ENCODE measurements at places on chromosomes 7 and 10.

DNA sequence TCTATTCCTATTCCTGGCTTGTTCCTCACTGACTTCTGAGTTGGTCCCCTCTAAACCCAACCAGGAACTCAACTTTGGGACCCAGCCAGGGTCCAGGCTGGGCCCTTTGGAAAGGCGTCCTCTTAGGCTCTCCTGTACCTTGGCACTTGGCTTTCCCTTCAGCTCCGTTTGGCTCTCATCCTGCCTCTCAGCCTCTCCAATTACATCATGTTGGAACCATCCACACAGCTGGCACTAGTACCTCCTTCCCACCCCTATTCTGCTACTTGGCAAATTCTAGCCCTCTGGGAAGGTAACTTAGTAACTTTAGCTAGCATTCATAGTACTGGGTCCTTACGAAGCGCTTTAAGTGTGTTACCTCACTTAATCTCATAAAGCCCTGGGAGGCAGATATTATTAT is 205.3 kb upstream of the HABP2 start:
- no peak for DNase-seq

DNA sequence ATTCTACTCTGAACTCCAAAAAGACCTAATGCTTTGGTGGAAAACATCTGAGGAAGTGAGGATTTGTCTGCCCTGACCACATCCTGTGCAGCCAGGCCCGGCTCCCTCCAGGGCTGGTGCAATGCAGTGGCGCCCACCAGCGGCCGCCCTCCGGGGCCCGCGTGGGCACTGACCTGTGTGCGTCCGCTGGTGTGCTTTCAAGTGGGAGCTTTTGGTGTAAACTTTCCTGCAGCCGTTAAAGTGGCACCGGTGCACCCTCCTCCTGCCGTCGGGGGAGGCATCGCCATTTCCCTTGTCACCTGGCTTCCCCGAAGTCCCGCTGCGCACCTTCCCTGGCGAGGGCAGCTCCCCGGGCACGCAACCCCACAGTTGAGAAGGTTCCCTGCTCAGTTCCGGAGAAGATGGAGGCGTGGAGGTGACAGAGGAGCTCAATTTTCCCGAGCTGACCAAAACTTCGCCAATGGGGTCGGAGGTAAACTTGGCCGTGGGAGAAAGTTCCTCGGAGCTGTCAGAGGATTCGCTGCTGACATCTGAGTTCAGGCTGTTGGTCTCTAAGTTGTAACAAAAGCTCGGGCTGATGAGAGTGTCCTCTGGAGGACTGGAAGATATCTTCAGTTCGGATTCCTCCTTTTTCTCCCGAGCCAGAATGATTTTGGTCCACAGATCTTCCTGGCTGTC is 3.4 kb downstream of the KLF6 start:
- DNase-seq, result no peak

GRCh38 chr7:134613623-134614347 is 32.9 kb upstream of the BPGM start:
- no peak for DNase-seq

- no peak for DNase-seq
Observed at GRCh38 chr10:117920956-117921355, 125.8 kb downstream of the RAB11FIP2 start.

DNA sequence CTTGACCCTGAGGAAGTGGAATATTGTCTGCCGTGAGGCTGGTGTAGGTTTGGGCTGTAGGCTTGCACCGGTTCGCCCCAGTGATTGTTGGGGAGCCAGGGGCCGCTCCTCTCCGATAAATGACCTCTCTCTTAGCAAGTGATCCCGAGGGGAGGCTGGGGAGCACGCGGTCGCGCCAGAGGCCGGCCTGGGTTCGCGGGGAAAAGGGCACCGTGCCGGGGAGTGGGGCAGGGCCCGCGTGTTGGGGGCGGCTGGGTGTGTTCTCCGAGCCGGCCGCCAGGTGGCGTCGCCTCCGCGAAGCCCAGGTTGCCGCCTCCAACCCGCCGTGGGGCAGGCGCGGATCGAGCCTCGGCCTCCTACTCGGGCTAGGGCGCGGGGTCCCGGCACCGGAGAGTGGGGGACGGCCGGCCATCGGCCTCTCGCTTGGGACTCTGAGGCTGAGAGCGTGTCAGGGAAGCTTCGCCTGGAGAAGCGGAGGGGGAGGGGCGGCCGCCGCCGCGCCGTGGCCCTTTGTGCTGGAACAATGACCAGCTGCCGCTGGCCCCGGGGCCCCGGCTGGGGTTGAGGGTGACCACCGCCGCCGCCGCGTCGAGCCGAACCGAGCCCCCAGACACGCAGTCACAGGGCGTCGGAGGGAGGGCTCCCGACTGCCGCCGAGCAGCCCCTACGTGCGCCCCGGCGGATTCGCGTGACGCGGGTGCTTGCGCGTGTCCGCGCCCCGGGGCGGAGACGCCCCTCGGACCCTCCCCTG is 442 bp upstream of the LZTS2 start:
- DNase-seq, result peak; percentile 56

DNA sequence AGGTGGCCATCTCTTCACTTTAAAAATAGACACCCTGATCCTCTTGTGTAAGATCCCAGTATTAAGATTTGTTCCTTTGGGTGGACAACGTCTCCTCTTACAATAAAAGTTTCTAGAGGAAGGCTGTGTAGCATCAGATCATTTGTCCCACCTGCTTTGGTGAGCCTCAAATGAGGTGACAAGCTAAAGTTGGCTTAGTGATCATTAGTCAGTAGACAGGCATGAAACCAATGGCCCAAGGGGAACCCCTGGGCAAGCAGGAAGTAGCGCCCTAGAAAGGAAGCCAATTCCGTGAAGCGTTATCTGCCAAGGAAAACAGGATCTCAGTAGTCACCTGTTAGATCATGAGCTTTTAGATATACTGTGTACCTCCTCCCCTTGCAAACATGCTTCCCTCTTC is 66.8 kb downstream of the PCGF5 start:
- no peak for DNase-seq

- no peak for DNase-seq
Observed at GRCh38 chr10:61138708-61139591, 195.0 kb upstream of the RHOBTB1 start.

- DNase-seq, result no peak
Observed at GRCh38 chr7:116977172-116977571, 23.9 kb downstream of the ST7 start.

DNA sequence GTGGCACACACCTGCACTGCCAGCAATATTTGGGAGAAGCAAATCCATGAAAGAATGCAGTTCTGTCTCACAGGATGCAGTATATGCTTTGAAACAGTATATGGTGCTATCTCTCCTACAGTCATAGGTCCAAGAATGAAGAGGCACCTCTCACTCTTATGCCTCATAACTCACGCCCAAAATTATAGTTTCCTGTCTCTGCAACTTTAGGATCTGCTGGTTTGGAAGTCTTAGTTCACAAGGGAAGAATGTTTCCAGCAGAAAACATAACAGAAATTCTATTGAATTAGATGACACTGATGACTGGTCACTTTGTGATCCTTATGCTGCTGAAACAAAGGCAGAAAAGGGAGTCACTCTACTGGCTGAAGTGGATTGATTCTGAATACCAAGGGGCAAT is 5.7 kb downstream of the C10orf67 start:
- DNase-seq, result no peak

GRCh38 chr7:137882261-137882668 is 35.5 kb upstream of the DGKI start:
- DNase-seq, result no peak

DNA sequence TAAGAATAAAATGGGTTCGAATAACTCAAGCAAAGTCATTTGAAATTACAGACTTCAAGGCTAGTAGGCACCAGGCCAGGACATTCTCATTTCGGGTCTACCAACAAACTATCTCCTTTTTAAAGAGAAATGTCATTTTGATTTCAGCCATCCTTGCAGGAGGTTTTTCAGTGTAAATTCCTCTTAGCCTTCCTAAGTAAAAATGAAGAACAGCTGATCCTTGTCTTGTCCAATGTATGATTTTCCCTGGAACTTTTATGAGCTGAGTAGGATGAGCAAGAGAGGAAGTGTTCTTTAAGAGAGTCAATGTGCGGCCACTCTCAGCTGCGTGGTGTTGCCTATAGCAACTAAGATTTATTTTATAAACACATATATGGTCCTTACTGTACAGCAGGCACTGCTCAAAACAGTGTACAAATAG is 110.1 kb downstream of the PLCE1 start:
- DNase-seq, result no peak

DNA sequence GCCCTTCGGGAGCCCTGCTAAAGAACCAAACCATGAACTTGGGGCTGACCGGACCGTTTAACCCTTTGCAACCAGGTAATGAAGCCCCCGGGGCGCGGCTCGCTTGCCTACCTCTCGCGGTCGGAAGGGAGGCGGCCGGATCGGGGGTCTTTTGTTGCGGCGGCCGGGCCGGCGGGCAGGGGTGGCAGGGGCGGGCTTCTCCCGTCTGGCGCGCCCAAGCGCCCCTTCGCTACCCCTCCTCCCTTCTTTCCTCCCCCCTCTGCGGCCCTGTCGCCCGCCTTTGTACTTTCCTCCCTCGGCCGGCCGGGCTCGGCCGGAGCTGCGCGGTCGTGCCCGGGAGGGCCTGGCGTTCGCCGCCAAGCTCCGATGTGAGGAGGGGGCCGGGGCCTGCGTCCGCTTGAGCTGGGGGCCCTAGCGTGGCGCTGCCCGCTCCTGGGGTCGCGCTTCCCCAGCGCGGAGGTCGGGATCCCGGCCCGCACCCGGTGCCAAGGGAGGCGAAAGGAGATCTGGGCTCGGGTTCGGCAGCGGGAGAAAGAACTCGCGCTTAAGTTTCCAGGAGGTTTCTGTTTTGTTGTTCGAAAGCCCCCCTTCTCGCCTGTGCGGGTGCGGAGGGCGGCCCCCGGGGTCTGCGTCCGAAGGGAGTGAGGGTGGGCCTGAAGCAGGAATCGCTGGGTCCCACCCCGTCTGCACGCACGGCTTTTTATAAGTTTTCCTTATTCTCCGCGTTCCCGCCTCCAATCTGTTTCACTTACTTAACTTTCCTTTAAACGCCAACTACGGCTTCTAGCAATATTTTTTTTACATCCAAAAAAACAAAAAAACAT is 436.8 kb upstream of the GALNT17 start:
- DNase-seq, result peak; percentile 40

- peak; percentile 57 for DNase-seq
Observed at GRCh38 chr7:140512317-140513000, 33.2 kb upstream of the MKRN1 start.

DNA sequence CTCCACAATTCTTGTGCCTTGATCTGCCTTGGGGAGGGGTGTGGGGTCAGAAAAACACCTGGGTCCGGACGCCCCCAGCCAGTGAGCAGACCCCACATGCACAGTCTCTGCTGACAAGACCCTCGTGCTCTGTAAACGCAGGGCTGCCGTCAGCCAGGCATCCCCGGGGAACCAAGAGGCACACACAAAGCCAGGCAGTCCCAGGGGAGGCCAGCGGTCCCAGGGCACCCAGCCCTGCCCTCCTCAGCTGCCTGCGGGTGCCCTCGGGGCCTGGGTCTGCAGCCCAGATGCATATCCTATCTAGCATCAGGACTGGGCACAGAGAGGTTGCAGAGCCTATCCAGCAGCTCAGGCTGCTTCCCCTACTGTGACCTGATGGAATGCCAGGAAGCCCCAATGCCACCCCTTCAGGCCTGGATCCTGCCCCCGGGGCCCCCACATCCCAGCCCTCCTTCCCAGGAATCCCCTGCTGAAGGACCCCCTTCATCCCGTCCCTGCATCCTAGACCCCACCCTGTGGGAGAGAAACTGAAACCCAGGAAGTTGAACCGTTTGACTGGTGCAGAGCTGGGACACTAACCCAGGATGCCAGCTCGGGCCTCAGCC is 92.4 kb downstream of the MICALL2 start:
- DNase-seq, result no peak

- no peak for DNase-seq
Observed at GRCh38 chr10:3274414-3274813, 101.8 kb upstream of the PITRM1 start.

DNA sequence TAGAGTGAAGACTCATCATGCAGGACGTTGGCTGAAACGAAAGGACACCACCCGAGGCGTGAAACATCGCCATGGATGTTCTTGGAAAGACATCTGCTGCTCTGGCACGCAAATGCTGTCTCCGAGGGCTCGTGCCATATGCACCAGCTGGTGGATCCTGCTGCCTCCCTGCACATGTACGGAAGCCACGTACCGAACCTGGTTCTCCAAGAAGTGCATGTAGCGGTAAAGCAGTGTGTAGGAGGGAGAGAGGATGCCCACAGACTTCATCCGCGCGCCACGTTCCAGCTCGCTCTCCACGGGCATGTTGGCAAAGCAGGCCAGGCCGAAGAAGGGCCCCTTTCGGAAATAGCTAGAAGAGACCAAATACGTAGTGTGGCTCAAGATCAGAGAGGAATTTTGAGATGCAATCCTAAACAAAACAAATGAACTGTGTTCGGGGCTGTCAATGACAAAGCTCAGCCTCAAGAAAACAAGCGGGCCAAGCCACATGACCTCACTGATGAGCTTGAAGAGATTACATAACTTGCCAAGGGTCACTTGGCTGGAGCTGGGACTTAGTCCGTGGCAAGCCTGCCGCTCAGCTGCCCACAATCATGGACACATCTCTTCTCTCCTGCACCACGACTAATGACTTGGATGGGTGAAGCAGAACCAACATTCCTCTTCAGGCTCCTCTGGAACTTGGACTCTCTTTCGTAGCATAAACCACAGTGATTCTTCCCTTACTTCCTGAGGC is 16.5 kb downstream of the DENND11 start:
- no peak for DNase-seq

DNA sequence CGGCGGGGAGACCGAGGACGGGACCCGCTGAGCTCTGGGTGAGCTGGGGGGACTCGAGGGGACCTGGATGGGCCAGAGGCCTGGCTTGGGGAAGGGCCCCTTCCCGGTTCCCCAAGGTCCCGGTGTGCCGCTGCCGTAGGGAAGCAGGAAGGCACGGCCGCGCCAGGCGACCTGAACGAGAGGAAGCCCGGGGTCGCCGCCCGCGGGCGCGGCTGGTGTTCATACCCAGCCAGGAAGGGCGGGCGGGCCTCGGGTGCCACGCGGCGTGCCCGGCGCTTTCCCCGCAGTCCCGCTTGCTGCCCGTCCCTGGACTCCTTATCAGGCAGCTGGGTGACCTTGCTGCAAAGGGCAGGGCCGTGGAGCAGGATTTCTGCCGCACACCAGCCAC is 38.0 kb downstream of the ZNF777 start:
- DNase-seq, result no peak

DNA sequence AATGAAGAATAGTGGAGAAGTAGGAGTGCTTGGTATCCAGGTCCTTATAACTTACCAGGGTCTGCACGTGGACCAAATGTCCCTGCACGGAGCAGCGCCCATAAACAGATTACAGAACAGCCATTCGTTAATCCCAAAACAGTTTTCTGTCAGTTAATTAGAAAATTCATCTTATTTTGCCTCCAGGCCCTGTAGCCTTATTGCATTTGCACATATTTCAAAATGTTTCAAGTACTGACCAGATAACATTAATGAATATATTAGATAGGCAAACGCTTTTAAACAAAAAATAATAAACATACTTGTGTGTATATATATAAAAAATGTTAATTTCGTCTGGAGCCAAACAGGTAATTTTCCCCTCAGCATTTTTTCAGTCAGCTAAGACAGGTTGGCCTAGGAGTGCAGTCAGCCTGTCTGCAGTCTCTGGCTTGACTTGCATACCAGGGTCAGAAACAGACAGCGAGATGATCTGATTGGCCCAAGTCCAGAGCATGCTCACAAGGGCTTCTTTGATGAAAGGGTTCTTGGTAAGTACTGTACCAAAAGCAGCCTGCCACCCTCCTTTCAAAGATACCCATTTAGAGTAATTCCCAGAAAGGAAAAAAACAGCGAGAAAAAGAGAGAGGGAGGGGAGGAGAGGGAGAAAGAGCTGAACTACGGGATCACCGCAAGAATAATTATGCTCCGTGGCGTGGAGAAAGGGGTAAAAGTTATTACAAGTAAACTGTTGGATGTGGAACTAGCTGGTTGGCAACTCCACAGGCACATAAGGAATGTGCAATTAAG is 194.4 kb upstream of the TCF7L2 start:
- no peak for DNase-seq

All from NCI-H2081 (cell line).